Spinal cord (tissue), 10 donors: ENCODE measurements at places on chromosomes 2 and 18.

- peak; percentile 50 for DNase-seq
Observed at GRCh38 chr2:8344144-8345097, 337.4 kb upstream of the ID2 start.

DNA sequence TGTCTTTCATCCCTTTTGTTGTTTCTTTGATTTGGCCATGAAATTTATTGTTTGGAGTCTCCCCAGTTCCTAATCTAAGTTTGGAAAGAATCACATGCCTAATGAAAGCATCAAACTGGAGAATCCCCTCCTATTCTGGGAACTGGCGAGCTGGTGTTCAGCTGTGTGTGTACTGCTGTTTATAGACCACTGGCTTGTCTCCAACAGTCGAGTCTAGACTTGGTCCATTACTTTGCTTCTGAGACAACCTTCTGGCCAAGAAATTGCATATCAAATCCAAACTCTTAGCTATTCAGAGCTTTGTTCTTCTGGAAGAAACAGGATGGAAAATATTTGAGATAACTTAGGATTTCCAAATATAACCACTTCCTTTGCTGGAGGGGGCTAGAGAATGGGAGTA, 111.5 kb upstream of the THSD7B start:
- DNase-seq: no peak

DNA sequence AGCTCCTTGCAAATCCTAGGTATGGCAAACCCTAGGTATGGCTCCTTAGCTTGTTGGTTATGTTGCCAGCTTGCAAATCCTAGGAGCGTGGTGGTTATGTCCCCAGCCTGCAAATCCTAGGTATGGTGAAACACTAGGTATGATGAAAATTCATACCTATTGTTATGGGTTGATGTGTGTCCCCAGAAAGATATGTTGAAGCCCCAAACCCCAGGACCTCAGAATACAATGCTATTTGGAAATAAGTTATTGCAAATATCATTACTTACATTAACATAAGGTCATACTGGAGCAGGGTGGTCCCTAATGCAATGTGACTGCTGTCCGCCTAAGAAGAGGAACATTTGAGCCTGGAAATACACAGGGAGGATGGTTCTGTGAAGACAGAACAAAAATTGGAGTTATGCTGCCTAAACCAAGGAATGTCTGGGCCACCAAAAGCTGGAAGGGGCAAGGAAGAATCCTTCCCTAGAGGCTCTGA, 220.8 kb downstream of the MYCN start:
- DNase-seq: no peak

DNA sequence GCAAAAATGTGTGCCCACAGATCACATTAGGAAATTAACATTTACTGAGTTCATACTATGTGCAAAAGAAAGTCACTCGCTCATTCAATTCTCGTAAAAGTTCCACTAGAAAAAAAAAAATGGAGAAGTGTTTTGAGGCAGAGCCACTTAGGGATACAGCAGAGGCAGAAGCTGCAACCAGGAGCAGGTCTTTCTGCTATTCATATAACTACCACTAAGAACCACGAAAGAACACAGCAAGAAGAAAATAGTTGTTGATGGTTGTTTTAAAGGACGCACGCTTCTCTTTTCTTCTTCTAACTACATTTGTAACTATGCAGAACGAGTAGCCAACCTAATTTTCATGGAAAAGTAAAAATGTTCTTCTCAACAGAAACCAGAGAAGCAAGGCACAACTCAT, 45.0 kb downstream of the ROCK2 start:
- no peak for DNase-seq

DNA sequence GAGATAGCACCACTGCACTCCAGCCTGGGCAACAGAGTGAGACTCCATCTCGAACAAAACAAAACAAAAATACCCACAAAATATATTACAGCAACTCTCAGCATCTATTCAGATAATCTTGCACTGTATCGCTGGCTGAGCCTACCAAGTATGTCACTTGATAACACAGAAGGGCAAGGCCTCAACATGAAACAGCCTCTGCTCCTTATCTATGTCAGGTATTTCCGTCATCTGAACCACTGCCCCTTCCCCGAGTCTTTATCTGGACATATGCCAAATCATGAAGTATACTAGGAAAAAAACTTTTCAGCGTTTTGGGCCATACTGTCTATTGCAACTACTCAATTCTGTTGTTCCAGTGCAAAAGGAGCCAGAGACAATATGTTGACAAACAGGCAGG, 17.7 kb downstream of the PDIA6 start:
- DNase-seq: no peak

GRCh38 chr2:29281086-29281915, 166.1 kb downstream of the CLIP4 start:
- DNase-seq: peak; percentile 97

GRCh38 chr18:9894454-9895068, 8.8 kb downstream of the TXNDC2 start:
- DNase-seq: no peak

DNA sequence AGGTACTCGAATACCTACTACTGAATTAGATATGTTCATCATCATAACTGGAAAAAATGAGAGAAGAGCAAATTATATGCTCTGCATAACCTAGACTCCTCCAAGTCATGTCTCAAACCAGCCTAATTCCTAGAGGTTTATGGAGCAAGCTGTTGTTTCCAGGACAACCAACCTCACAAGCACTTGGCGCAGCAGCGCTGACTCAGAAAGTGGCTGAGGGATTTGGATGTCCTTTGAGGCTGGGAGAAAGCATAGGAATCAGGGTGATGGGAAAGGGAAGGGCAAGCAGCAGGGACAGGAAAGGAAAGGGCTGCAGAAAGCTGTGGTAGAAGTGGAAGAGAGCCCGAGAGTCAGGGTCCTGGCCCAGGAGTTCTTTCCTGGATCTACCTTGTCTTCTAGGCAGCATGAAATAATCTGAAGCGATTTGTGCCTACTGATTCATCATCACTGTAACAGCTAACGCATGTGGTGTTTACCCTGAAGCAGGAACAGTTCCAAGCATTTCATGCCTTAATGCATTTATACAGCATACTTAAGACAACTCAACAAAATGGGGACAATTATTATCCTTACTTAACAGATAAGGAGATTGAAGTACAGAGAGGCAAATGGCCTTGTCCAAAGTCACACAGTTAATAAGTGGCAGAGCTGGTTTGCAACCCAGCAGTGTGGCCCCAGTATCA, 3.7 kb downstream of the PLEK start:
- DNase-seq: peak; percentile 54

- peak; percentile 14 for DNase-seq
Observed at GRCh38 chr2:37837628-37838328, 87.3 kb upstream of the RMDN2 start.

DNA sequence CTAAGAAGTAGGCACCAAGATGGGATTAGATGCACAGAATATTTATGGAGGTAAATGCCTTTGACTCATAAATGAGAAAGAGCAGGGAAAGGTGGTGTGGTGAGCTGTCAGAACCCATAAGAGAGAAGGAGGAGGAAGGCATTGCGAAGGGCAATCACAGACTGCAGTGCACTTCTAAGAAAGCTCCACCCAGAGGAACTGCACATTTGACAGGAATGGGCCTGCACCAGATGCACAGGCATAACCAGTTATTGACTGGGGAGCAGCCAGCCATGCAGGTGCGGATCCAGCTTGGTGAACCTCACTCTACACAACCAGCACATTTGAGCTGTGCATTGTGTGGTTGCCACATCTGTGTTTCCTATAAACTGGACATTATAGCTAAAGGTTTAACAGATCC, 62.2 kb upstream of the L3MBTL4 start:
- no peak for DNase-seq

DNA sequence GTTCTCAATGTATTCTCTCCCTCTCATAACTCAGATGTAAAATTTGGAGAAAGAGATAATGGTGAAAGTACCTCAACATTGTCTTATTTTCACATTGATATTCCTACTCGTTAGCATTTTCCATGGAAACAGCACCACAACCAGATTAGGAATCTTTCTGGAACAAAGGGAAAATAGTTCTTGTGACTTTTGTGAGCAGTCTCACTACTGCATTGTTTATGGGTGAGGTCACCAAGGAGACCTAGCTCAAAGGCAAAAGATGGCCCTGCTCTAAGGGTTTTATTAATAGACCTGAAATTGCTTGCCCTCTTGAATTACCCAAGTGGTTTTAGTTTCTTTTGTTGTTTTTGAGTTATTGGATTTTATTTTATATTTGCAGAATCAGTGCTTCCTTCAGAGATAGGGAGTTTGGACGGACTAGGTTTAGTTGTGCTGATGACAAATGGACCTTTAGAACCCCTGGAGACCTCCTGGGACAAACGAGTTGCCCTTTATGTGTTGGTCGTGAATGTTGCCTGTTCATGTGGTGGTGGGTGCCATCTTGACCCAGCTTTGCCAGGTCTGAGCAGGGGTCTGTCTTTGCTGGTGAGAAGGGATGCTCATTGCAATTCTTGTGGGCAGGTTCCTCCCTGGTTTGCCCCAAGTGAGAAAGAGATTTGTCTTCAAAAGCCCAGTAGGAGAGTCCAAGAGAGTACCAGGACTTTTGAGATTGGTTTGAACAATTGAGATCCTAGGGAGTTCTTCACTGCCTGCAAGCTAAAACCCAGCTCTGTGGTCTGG, 58.1 kb downstream of the INPP4A start:
- peak; percentile 45 for DNase-seq

GRCh38 chr2:217875138-217875537, 127.7 kb downstream of the TNS1 start:
- no peak for DNase-seq

- DNase-seq: no peak
Observed at GRCh38 chr2:100470898-100471514, 724 bp downstream of the NMS start.

DNA sequence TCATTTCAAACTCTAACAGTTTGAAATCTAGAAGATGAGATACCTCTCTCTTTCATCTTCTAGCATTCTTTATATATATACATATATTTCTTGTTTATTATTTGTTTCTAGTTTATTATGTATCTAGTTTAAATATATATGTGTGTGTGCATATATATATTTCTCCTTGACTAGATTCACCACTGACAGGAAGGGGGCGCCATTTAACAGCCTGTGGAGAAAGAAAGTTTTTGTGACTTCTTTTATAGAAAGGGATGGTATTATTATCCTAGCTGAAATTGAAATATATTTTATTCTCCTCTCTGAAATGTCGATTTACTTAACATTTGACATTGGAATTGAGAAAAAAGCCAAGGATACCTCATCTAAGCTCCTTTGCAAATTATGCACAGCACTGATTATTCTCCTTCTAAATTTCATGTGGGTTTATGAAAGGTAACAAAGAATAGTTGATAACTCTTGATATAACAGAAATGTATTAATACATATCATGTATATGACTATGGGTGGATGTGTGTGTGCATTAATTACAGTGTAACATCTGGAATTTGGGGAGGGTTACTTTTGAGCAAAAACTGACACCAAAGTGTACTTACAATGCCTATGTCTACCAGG, 160.7 kb upstream of the NT5C1B start:
- DNase-seq: peak; percentile 91

- DNase-seq: no peak
Observed at GRCh38 chr2:95031076-95031725, 5.7 kb downstream of the MAL start.

DNA sequence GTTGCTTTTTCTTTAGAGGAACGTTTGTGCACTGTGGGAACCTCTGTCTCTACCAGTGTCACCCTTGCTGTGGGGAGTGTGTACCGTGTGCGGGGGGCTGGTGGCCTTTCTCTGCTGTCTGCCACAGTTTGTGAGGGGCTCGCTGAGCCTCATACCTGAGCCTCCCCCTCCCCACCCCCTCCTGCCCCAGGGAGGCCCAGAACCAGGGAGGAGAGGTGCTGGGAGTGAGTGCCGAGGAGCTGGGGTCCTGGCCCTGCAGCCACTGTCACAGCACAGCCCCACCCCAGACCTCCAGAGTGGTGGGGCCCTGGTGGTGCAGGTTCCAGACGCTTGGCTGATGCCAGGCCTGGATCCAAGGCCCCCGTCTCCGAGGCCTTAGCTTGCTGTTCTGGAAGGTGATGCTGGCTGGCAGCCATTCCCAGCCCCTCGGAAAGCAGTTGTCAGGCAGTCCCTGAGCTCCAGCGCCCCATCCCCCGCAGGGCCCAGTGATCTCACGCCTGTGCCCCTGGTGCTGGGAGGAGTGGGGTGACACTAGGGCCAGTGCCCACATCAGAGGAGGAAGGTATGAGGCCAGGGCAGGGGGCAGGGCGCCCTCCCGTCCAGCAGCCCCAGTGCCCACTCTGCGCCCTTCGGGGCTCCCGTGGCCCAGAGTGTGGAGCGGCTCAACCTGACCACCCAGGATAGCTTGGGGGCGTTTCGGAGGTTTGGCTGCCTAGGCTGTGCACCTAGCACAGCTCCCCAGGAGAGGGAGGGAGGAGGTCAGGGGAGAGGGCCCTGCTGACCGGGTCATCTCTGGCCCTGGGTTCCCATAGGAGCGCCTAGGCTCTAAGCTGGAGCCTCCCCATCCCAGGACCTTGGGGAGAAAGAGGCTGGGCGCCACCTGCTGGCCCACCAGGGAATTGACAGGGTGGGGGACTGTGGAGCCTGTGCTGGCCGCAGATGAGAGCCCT, 53.0 kb upstream of the ALPP start:
- DNase-seq: no peak

- peak; percentile 44 for DNase-seq
Observed at GRCh38 chr18:9708057-9708433, at the start of gene RAB31. Gene RAB31 (plus strand): TSS chr18:9708301. CDS start chr18:9708406, 105 bp downstream.

DNA sequence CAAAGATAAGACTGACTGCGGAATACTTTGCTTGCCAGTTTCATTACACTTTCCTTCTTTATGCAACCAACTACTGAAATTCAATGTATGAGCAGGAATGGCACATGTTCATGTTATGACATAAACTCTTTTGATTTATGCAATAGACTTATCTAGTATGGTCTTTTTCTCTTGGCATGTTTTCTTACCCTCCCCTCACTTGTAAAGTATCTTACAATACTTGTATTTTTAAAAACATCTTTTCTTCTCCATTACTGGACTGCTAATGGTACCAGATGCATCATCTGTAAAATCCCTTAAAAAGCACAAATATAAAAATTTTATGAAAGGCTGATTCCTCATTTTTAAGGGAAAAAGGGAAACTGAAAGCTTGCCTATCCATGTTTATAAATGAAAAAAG, 373.8 kb downstream of the ZEB2 start:
- no peak for DNase-seq

DNA sequence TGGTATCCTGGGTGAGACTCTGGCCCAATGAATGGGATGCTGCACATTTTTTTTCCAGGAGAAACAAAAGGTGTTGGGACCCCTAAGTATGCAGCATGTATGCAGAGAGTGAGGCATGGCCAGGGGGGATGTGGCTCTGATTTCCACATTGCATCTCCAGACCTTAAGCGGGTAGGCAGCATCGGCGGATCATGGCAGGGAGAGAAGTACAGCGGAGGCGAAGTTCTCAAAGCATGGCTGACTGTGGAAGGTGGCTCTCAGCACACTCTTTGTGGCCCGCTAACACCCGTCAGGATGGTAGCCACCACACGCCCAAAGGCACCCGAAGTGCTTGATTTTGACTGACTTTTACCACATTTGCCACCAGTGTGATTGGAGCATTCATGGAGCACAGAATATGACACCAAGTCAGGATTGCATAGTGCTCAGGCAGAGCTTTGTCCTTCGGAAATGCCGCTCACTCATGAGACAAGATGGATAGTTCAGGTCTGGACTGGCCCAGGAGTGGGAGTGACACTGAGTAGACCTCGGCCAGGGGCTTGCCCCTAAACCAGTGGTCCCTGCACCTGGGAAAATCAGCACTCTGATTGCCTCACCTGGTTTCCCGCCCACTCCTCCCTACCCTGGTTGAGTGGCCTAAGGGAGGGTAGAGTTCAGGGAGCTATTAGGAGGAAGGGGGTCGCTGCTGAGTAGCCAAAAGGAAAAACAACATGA, 14.2 kb downstream of the INPP4A start:
- DNase-seq: no peak

GRCh38 chr2:193929131-193929530, 1727.9 kb upstream of the SLC39A10 start:
- DNase-seq: no peak

- DNase-seq: no peak
Observed at GRCh38 chr18:9043581-9043980, 58.9 kb upstream of the NDUFV2 start.
